ENCODE measurements at places on chromosomes 12 and 14.

DNA sequence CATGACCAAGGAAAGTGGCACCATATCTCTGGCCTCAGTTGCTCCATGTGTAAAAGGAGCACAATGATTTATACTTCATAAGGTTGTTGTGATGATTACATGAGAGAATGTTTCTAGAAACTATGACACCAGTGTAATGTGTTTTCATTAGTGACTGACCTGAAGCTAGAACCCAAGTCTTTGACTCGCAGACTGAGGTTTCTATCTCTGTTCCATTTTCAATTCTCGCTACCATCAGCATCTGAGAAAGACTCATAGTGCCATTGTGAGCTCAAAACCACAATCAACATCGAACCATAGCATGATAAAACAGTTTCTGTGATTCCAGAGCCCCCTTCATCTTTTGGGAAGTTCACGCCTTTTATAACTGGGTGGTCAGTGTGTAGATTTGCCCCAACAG lies 53.8 kb downstream of the STAB2 start:
- DNase-seq = no peak

GRCh38 chr14:76904100-76904739 lies 78.0 kb downstream of the LRRC74A start:
- no peak for DNase-seq

- no peak for DNase-seq
Measured at GRCh38 chr12:32773691-32774090, 18.0 kb upstream of the YARS2 start.

- no peak for DNase-seq
Measured at GRCh38 chr14:78512021-78512420, 341.8 kb downstream of the NRXN3 start.

DNA sequence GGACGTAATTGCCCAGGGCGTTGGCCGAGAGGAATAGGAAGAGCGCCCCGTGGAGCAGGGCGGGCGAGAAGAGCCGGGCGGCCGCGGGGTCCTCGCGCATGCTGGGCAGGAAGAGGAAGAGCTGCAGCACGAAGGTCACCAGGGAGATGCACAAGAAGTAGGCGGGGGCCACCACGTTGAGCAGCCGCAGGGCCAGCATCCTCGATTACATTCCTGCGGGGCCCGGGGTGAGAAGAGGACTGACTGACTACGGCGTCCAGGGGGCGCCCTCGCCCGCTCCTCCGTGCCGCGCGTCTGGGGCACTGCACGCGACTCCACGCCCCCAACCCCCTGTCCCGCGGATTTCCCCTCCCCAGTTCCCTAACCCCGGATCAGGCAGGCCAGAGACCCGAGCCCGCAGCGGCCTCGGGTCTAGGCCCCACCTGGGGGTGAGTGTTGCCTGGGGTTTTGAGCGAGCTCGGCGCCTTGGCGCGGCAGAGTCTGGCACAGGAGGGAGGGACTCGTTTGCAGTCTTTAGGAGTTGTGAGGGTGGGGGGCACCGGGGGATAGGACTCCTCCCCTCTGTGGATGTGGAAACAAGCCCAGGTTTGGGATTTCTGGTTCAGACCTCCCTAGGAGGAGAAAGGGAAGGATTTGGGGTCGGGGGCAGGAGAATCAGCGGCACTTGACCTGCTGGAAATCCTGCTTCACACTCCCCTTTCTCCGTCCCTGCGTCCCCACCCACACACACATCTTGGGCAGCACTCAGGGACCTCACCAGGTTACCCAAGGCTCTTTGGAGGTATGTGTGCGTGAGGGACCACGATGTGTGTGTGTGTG lies 1.8 kb downstream of the ZDHHC22 start:
- DNase-seq = no peak

DNA sequence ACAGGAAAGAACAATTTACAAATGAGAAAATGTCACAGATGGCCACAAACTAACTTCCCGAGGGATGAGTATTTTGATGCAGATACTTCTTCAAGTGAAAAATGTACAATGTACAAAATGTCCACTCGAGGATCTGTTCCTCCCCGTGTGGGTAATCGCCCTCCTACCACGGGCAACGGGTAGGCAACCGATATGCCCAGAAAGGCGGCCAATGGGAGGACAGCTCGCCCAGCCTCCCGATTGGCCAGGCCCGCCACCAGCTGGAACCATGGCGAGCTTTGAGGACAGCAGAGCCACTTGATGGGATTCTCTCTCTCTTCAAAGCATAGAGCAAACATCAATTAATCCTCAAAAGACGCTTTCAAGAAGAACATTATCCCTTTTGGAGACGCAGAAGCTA lies 42.3 kb downstream of the DPF3 start:
- DNase-seq = no peak

GRCh38 chr12:21751517-21751916 lies 23.0 kb downstream of the KCNJ8 start:
- no peak for DNase-seq

- DNase-seq = no peak
Measured at GRCh38 chr12:86389949-86390348, 133.8 kb upstream of the MGAT4C start.

DNA sequence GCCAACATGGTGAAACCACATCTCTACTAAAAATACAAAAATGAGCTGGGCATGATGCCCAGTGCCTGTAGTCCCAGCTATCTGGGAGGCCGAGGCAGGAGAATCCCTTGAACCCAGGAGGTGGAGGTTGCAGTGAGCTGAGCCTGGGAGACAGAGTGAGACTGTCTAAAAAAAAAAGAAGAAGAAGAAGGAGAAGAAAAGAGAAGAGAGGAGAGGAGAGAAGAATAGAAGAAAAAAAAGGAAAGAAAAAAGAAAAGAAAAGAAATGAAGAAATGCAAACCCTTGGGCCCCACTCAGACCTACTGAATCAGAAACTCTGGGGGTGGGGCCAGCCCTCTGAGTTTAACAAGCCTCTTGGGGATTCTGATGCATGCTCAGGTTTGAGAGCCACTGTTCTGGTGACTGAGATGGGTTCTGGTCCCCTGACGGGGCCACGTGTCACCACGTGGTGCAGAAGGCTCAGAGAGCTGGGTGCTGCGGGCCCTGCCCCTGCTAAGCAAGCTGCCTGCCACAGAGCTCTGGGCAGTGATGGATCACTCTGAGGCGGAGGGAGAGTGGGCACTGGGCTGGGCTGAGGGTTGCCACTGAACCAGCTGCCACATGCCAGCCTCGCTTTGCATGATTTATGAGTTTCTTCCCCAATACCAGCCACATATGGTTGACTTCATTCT lies 37.5 kb downstream of the ERH start:
- no peak for DNase-seq
